AG09309 (cell line): ENCODE measurements at places on chromosomes 13 and 19.

DNA sequence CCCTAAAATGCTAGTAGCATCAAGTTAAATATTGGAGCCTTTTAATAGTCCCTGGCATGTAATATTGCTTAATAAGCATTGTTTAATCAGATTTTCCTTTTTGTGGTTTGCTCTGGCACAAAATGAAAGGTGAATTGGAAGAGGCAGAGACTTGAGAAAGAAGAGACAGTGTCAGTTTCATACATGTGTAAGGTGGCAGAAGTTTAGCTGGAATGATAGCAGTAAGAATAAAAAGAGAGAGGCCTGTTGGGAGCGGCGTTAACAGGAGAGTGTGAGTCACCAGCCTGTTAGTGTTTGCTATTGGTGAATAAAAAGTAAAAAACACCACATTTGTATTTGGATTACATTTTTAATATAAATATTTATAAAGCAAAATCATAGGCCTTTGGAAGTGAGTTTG, 145.3 kb downstream of the PDS5B start:
- no peak for DNase-seq

GRCh38 chr13:101258071-101258470, 158.2 kb downstream of the NALCN start:
- peak; percentile 52 for DNase-seq

- no peak for DNase-seq
These were observed 2.2 kb upstream of the MYADM start for GRCh38 chr19:53865523-53865917.

DNA sequence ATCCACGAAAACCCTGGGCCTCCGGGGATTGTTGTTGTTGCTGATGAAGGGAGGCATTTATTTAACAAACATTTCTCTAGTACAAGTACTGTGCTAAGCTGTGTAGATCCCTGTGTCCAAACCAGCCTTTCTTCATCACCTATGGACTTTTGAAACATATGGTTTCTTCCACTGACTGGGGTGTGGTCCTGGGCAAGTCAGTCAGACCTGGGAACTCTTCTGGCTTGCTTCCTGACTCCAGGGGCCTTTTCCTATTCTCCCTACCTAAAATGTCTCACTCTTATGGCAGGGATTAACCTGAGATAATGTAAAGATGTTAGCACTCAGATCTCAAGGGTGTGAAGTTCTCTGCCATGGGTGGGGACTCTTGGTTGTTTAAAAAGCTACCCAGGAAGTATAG, 46.8 kb downstream of the EFNB2 start:
- DNase-seq, result no peak

DNA sequence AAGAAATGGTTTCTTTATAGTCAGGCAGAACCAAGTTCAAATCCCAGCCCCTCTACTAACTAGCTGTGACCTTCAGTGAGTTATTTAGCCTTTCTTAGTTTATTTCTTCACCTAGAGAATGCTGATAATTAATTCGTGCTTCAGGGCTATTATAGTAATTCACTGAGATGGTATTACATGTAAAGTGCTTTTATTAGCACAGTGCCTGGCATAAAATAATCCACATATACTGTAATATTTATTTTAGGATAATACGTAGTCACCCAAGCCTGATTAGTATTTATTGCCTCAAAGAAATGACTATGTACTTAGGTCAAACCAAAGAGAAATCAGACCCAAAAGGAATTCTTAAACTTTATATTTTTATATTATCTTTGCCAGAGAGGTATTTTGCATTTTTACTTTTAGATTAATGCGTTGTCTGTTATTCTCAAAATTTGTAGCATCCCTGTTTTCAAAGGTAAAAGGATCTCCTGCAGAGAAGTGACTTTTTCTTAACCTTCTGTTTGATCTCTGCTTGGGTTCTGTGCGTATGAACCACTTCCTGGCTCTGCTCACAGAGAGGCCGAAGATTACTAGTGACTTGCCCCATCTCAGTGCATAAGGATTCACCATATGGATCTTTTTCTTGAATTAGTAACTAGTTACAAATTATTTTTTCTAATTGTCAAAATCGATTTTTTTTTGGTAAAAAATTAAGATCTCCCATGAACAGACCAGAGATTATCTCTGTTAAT, 19.7 kb downstream of the UBAC2 start:
- DNase-seq, result no peak

GRCh38 chr13:22497991-22498780, 682.6 kb upstream of the SGCG start:
- DNase-seq, result no peak

- DNase-seq, result no peak
These were observed at the start of gene SLC5A5 for GRCh38 chr19:17871878-17872250. SLC5A5 (plus strand) TSS chr19:17871945; CDS start chr19:17872320, 375 bp downstream.

GRCh38 chr13:97205465-97205864, 16.7 kb upstream of the MBNL2 start:
- DNase-seq, result no peak

DNA sequence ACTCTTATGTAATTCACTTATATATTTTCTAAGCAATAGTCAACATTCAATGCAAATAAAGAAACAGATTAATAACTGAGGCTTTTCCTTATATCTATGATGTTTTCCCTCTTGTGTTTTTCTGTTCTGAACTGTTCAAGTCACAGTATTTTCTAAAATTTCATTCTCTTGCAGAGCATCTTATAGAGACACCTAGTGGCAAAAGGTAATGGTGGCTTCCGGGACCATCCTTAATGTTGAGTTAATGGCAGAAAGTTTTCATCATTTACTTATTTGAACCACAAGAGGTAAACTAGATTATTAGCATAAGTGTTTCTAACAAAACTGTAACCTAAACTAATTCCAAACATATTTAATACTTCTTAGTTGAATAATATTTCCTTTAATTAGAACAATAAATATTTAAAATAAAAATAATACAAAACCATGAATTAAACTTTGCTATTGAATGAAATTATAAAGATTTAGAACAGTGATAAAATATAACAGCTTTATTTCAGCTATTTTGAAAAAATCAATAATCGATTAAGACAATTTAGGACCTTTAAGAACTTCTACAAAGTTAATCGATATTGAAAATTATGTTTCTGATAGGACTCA, 1.7 kb upstream of the SLITRK5 start:
- no peak for DNase-seq

DNA sequence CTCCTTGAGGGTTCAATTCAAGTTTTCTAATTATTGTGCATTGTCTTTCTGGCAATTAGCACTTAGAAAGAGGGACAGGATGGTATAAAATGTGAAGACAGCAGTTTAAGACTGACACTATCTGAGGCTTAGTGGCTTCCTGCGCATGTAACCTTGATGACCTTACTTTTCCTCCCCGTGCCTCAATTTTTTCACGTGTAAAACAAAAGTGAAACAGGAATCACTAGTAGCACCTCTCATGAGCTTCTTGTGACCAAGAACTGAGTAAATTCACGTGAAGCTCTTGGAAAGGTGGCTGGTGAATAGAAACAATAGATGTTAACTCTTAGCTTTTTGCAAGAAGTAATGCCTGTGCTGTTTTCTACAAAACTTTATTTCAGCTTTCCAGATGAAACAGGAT, 233.9 kb downstream of the LMO7 start:
- no peak for DNase-seq

- DNase-seq, result no peak
These were observed 17.5 kb upstream of the FLT3 start for GRCh38 chr13:28117689-28118377.

DNA sequence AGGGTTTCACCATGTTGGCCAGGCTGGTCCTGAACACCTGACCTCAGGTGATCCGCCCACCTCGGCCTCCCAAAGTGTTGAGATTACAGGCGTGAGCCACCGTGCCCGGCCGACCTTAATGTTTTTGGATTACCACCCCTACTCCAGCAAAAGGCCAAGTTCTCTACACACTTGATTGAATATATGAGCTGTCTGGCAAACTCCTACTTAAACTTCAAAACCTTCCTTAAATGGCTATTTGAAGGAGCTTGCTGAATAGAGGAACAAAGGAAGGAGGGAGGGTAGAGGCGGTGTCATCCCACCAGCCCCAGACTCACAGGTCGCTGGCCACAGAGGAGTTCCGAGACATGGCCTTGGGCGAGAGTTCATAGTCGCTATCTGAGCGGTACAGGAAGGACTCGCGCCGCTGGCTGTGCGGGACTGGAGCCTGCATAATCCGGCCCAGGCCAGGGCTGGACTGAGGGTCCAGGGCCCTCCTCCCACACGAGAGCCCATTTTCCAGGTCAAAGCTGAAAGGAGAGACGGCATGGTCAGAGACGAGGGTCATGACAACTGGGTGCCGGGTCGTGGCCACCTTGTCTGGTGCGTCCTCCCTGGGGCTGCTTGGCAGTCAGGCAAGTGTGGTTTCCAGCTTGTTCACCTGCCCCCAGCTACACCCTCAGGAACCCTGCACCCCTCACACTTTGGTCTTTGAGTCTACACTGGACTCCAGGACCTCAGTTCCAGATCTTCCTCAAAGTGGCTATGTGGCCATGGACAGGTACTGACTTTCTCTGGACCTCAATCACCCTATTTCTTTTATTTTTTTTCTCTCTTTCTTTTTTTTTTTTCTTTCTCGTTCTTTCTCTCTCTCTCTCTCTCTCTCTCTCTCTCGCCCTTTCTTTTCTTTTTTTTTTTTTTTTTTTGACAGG, 4.2 kb downstream of the PDE4C start:
- no peak for DNase-seq

DNA sequence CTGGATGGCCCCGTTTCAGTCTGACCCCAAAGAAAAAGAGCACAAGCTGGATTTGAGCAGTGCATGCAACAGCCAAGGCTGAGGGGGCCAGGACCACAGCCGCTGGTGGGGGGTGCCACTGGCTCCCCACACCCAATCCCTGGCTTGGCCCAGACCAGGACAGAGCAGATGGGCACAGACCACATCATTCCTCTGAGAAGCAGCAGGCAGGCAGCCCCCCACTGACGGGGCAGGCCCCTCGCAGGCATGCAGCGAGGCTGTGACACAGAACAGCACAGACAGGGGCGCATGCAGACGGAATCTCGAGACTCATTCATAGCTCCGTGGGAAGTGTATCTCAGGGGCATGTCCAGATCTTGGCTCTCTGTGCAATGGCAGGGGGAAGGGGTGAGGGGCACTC, 74.9 kb downstream of the IER2 start:
- DNase-seq, result no peak

DNA sequence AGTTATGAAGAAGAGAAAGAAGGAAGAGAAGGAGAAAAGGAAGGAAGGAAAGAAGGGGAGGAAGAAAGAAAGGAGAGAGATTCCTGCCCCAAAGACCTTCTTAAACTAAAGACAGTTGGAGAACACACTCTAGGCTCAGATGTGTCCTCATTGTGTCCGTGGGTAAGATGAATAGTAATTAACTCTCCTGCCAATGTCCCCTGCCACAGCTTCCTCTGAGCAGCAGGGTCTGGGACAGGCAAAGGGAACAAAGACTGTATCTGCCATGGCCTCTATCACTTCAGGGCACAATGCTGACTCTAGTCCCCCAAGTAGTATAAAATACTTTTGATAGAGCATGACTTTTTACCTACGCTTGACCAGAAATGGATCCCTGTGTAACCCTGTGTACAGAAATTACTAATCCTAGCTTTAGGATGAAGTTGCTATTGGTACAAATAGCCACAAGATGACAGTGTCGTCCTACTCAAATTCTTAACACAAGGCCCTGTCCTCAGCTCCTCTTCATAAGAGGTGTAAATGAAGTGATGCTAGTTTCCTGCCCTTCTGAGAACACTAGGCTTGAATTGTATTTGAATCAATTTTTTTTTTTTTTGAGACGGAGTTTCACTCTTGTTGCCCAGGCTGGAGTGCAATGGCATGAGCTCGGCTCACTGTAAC, 186.2 kb upstream of the GPR12 start:
- DNase-seq, result no peak
